ENCODE measurements at places on chromosomes 2 and 18. TPM values are rescaled to one million over a fixed set of nuclear protein-coding genes. Genes with fewer than 3 reads are reported as not detected.

Gene TNFAIP6
- 2.4 TPM for total RNA-seq

Gene XDH
- total RNA-seq: not detected

Gene SP110
- 10.6 TPM for total RNA-seq

Gene CFC1B
- not detected for total RNA-seq

Gene HOXD4
- 0.22 TPM for total RNA-seq

Gene TLX2
- not detected for total RNA-seq

Gene INPP5D
- total RNA-seq: 5.8 TPM

Gene MAP3K19
- total RNA-seq: not detected

Gene GPR39
- not detected for total RNA-seq

Gene MSH2
- total RNA-seq: 16.2 TPM

Gene HOXD12
- total RNA-seq: not detected
